Glutamatergic neuron (in vitro differentiated cells): ENCODE measurements at places on chromosomes 7 and 10.
A peak's percentile ranks its signal among the peaks of the same experiment; 100 is the strongest.

DNA sequence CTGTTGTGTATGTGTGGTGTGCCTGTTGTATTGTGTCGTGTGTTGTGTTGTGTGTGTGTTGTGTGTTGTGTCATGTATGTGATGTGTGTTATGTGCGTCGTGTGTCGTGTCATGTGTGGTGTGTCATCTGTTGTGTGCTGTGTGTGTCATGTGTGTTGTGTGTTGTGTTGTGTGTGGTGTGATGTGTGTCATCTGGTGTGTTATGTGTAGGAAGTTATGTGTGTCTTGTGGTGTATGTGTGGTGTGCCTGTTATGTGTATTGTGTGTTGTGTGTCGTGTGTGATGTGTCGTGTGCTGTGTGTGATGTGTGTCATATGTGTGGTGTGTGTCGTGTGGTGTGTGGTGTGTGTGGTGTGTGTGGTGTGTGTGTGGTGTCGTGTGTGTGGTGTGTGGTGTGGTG, 145.2 kb downstream of the DNAJB6 start:
- no peak for DNase-seq

DNA sequence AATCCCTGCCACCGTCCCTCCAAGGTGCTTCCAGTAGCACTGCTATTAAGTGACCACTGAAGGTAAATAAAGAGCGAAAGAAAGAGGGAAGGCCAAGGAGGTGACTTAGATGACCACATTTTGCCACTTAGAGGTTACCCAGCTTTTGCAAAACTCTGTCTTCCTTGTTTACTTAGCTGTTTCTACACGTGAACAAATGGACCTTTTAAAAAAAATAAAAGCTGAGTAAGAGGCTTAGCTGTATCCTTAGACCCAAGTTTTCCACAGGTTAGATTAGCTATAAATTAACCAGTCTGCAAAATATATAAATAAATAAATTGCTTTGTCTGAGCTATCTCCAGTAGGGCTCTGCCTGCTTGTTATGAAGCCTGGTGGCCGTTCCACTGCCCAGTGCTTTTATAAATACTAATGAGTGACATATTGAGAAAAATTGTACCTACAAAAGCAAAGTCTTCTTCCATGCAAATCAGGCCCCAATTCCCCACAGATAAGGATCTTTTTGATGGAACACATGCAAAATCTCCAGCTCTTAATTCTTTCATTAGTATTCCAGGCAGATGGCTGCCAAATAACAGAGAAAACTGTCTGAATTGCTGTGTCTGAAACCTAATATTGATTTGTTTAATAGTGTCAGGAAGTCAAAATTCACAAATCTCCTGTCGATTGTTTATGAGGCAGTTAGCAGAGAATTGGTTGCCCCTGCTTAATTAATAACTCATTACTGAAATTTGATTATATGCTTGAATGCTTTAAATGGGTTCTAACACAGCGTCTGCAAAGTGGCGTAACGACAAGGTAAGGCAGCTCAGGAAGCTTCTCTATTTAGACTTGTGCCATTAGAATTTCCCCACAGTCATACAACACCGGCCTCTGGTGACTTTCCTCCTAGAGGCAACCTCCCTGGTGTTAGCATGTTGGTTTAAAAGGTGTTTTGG, 176.7 kb downstream of the EMX2 start:
- no peak for DNase-seq

DNA sequence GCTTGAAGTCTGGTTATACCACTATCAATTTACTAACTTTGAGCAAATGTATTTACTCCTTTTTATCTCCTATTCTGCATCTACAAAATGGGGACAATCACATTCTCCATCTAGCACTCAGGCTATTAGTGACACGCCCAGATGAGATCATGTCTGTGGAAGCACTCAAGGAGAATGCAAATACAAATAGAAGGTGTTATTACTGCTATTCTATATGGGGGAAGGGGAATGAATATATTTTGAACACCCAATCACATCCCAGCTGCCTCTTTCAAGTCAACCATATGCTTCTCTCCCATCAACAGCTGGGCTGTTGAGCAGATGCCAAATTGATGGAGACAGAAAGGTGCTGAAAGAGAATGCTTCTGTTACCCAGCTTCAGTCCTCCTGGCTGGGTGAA, 23.5 kb downstream of the SGMS1 start:
- DNase-seq = peak; percentile 65

DNA sequence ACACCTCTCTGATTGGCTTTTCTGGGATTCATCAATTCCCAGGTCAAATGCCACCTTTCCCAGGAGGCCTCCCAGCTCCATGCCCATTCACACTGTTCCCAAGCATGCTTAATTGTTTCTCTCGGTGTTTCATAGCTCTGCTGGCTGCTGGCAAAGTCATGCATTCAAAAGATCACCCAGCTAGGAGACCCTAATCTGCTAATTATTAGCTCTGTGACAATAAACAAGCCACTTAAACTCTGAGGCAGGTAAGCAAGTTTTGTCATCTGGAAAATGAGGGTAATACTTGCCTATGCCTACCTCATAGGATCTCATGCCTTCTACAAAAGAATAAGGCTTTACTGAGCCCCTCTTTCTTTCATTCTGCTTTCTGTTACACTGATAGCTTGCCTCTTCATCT, 828 bp upstream of the KEL start:
- no peak for DNase-seq

DNA sequence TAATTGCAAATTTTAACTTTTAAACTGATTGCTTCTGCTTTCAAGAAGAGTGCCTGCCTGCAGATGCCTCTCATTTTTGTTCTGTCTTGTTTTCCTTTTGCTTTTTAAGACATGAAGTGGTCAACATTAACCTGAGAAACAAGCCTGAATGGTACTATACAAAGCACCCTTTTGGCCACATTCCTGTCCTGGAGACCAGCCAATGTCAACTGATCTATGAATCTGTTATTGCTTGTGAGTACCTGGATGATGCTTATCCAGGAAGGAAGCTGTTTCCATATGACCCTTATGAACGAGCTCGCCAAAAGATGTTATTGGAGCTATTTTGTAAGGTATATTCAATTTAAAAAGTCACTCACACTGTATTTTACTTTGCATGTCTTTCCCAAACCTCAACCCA, 8.8 kb downstream of the GSTO2 start:
- DNase-seq = no peak

GRCh38 chr7:35856175-35856574, 55.3 kb downstream of the SEPTIN7 start:
- DNase-seq = no peak

DNA sequence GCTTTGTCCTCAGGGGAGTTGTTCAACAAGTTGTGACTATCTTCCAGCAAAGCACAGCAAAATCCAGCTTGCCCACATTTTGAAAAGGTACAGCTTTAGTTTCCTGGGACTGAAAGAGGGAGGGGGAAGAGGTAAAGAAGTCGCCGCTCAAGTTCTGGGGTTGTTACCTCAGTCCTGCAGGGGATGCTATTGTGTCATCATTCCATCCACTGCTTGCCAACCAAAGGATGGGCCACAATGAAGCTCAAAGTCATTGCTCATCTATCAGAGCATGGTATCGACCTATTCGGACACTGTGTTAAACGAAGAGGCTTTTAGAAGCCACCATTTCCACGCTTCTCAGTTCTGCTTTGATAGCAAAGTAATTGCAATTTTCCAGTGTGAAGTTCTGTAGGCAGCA, 34.3 kb downstream of the NPY start:
- DNase-seq = no peak

- no peak for DNase-seq
These were observed 194.9 kb upstream of the MGMT start for GRCh38 chr10:129272176-129272575.

DNA sequence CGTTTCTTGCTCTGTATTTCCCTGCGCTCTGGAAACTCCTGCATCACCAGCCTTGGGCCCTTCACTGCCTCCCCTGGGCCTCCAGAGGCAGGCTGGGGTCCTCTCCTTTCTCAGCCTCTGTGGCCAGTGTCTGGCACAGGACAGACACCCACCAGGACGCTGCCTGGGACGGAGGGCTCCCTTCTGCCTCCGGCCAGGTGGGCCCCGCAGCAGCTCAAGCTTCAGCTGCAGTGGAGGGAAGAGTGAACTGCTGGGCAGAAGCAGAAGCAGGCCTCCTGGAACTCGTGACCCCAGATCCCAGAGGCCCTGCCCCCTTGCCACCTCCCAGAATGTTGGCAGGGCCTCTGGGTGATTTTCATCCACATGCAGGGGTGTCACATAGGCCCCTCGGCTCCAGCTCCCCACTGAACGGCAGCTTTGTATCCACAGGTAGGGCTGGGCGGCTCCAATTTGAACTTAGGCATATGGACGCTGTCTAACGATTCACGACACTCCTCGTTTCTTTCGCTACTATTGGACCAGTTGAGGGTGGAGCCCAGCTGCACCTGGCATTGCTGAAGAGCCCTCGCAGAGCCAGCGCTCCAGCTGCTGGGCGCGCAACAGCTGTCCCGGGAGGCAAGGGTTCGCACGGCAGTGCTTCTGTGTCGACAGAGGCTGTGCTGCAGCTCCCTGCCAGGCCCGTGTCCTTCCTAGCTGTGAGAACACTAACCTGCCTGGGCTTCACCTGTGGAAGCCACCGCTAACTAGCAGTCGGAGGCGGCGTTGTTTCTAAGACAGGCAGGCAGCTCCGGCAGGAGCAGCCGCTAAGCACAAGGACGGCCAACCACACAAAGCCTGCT, 18.4 kb upstream of the GPR146 start:
- no peak for DNase-seq

DNA sequence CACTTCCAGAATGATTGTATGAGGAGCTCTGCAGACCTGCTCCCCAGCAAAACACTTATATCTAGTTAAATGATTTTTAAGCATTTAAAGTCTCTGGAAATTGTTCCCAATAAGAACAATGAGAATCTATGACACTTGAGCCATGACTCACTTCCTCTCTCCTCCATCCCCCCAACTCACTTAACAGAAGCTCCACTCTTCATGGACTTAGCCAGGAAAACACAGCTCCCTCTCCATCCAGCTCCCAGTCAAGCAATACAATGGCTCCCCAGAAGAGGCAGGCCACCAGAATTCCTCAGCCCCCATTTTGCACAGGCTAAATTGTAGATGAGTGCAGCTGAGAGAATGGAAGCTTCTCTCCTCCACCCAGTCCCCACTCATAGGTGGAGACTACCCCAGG, 27.0 kb downstream of the AOC1 start:
- no peak for DNase-seq

DNA sequence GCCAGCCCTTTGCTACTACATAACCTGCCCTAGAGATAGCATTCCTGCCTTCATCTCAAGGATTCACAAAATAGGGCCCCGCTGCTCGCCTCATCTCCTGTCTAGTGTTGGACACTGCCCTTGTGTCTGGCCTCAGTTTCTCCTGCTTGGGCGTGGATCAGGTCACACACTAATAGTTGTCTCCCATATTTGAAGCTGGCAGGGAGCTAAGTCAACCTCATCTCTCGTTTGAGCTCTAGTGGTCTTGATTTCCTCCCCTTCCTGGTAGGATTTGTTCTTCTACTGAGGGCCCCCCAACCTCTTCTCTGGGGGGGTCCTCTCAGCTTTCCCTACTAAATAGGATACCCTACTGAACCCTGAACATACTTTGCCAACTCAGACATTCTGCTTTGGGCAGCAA, 42.2 kb downstream of the ADCYAP1R1 start:
- DNase-seq = no peak

DNA sequence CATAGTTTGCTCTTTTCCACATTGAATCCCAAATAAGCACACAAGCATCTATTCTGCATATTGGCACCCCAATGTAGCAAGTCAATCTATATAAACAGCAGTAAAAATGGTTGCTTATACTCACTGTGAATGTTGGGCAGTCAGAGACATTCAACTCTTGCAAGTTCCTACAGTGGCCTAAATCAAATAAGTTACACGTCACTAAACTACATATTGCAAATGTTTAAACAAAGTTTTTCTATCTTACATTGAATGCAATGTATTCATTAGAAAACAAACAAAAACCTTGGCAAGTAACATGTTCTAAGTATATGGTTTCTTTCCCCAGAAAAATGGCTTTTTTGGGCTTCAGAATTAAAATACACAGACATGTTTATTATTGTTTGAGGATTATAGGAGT, 19.0 kb downstream of the LRRC17 start:
- no peak for DNase-seq

- DNase-seq = no peak
These were observed 962 bp upstream of the SLC26A4 start for GRCh38 chr7:107659666-107660065.

GRCh38 chr10:1390200-1390599, 334.0 kb downstream of the WDR37 start:
- DNase-seq = no peak

DNA sequence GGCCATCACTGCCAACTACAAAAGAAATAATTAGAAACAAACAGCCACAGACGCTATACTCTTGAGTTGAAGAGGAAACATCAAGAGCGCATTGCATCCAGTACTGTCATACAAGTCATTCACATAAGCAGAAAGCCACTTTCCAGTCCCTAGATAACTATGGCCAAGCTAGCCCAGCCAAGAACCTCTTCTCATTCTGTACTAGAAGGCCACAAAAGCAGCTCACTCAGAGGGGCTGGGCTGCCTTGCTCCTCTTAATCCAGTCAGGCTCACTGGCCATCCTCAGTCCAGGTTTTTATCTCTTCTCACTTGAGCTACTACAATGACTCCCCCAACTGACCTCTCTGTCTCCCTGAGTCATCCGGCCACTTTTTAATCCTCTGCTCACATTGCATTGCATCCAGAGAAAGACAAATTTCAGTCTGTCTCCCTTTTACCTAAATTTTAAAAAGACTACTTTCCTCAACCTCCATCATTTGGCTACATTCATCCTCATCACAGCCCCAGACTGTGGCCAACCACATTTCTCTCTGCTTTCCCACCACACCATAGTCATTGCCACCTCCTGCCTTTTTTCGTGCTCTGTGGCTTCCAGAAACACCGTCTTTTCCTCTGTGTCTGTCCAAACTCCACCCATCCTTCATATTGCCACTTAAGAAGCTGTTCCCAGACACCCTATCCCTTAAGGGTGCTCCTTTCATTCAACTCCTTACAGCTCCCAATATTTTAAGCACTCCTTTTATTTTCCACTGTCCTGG, 25.0 kb downstream of the PPP1R3C start:
- no peak for DNase-seq

- peak; percentile 13 for DNase-seq
These were observed 31.3 kb downstream of the GBX1 start for GRCh38 chr7:151135866-151136843.

DNA sequence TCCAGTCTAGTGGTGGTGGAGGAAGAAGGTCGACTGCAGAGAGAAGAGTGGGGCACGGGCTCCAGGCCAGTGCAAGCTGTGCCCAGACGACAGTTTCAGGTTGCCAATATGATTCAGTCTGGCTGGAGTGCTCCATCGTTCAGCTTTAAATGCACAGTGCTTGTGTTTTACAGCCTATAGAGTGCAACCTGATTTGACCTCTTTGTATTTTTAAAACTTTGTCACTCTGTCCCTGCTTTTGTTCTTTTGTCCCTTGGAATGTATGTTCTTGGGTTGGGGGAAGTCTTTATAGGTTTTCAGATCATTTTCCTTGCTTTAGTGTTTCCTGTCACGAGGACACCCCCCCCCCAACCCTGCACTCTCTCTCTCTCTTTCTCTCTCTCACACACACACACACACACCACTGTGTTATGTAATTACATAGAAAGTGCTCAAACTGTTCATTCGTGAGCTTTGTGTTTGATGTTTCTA, 198.0 kb downstream of the CAMK1D start:
- no peak for DNase-seq
